ENCODE measurements at places on chromosomes 7 and 10. TPM values are rescaled to one million over a fixed set of nuclear protein-coding genes. Genes with fewer than 3 reads are reported as not detected.

DNA sequence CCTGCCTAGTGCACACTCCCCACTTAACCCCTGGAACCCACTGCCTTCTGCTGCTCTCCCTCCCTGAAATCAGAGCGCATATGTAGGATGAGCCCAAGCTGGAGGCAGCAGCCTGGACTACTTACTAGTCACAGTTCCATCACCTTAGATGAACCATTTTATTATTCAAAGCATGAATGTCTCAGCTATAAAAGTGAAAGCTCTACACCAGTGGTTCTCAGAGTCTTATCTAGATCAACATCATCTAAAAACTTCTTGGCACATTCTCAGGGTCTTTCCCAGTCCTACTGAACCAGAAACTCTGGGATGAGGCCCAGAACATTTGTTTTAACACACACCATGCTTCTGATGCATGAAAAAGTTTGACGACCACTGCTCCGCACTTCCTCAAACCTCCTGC is 100.3 kb upstream of the ANK3 start:
- no peaks in the 10 kb centered on the region for H3K36me3 ChIP-seq
- no peaks in the 10 kb centered on the region for H3K4me1 ChIP-seq
- H3K4me3 ChIP-seq: no peak overlapping the region

GRCh38 chr10:27242951-27243551 is 2.5 kb upstream of the ACBD5 start:
- peak overlapping the region; percentile 94 for H3K27ac ChIP-seq
- peak overlapping the region; percentile 65 for H3K4me3 ChIP-seq
- H3K27me3 ChIP-seq: no peaks in the 10 kb centered on the region
- no peak for DNase-seq

DNA sequence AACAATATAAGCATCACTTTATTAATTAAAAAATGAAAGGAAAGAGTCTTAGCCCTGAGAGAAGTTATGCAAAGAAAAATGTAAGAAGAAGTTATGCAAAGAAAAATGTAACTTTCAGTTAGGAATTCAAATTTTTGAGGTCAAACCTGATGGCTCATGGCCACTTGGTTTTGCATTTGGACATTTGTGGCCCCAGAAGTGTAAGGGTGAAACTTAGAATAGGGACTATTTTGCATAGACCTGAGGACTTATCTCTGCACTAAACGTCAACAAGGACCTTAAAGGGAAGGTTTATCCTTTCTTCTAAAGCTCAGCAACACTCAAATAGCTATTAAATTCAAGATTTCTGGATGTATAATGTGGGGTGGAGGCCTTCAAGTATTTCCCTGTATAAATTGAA is 724.5 kb upstream of the POT1 start:
- H3K4me1 ChIP-seq: no peaks in the 10 kb centered on the region
- H3K27ac ChIP-seq: no peak overlapping the region
- DNase-seq: no peak
- H3K4me3 ChIP-seq: no peak overlapping the region
- no peaks in the 10 kb centered on the region for H3K27me3 ChIP-seq

DNA sequence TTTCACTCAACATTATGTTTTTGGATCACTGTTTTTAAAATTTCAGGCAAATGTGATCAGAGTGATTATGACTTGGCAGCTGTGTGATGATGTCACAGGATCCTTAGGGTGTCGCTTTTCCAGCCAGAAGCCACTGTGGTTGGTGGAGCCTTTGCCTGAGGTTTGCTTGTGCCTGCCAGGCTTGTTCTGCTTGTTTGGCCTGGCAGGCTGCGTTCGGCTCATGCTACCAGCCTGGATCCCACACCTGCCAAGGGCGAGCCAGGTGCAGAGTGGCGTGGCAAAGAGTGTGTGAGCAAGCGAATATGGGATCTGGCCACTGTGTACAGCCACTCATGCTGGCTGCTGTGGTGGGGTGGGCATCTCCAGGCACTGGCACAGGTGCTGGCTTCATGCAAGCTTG is 55.7 kb downstream of the ADK start:
- H3K4me1 ChIP-seq: no peaks in the 10 kb centered on the region
- no peak overlapping the region for H3K27ac ChIP-seq
- DNase-seq: no peak
- H3K27me3 ChIP-seq: no peaks in the 10 kb centered on the region
- H3K36me3 ChIP-seq: no peaks in the 10 kb centered on the region
- no peak overlapping the region for H3K4me3 ChIP-seq

DNA sequence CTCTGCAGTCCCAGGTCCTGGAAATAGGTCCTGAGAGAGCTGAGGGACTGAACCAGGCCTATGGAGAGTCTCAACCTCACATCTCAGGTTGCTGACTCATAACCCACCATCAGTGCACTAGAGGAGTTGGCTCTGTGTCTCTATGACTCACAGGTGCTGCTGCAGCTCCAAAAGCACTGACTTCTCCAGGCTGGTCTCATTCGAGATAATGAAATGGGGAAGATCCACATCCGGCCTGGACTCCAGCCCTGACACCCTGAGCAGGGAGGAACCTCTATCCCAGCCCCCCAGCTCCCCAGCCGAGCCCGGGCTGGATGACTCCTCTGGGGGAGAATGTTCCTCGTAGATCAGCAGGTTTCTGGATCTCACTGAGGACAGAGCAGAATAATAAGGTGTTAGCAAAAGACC is 35.5 kb upstream of the DGKI start:
- H3K4me3 ChIP-seq: no peak overlapping the region
- H3K27me3 ChIP-seq: no peaks in the 10 kb centered on the region
- no peaks in the 10 kb centered on the region for H3K4me1 ChIP-seq
- no peak overlapping the region for H3K27ac ChIP-seq
- peak; percentile 61 for DNase-seq
- no peaks in the 10 kb centered on the region for H3K36me3 ChIP-seq

- H3K4me1 ChIP-seq: peaks cover 59% of the 10 kb centered on the region
- peak within 1 kb of the TSS; percentile 75 for H3K4me3 ChIP-seq
- H3K27ac ChIP-seq: peak within 1 kb of the TSS; percentile 80
- no peak for DNase-seq
Observed at GRCh38 chr10:119542357-119542987, at the start of gene RGS10. Gene RGS10, minus strand, starts transcription at chr10:119542719. Its CDS starts 81 bp downstream, at chr10:119542638.

Gene TLL2
- total RNA-seq: 0.64 TPM

Gene ACSM6
- total RNA-seq: not detected

Gene TET1
- 2.3 TPM for total RNA-seq

Gene AS3MT
- total RNA-seq: 4.0 TPM

Gene LRMDA
- total RNA-seq: 1.2 TPM

- H3K36me3 ChIP-seq: no peaks in the 10 kb centered on the region
- H3K27me3 ChIP-seq: no peaks in the 10 kb centered on the region
- H3K4me1 ChIP-seq: no peaks in the 10 kb centered on the region
Observed at GRCh38 chr10:129601737-129602136, 134.7 kb downstream of the MGMT start.

GRCh38 chr7:50727072-50727471 is 55.6 kb downstream of the GRB10 start:
- no peaks in the 10 kb centered on the region for H3K36me3 ChIP-seq
- H3K4me3 ChIP-seq: no peak overlapping the region
- H3K27ac ChIP-seq: no peak overlapping the region
- no peak for DNase-seq
- H3K4me1 ChIP-seq: no peaks in the 10 kb centered on the region

DNA sequence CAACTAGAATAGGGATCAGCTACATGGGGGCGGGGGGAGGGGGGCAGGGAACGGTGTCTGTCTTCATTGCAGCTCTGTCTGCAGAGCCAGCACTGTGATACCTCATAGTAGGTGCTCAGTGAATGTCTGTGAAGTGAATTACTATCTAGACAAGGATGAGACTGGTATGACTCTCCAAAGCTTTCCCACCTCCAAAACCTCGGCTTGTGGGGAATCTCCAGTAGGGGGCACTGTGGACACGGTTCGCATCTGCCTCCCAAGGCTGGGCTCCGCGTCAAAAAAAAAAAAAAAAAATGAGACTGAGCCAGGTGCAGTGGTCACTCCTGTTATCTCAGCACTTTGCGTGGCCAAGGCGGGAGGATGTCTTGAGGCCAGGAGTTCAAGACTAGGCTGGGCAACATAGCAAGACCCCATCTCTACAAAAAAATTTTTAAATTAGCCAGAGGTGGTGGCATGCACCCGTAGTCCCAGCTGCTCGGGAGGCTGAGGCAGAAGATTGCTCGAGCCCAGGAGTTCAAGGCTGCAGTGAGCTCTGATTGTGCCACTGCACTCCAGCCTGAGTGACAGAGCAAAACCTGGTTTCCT is 9.6 kb downstream of the TRIM56 start:
- H3K27me3 ChIP-seq: no peaks in the 10 kb centered on the region
- peak overlapping the region; percentile 73 for H3K27ac ChIP-seq
- H3K4me1 ChIP-seq: peaks cover 40% of the 10 kb centered on the region
- no peak for DNase-seq
- no peaks in the 10 kb centered on the region for H3K36me3 ChIP-seq

Gene LAMTOR4
- total RNA-seq: 224 TPM

Gene SCIN
- 5.6 TPM for total RNA-seq

Gene RASA4
- 7.1 TPM for total RNA-seq

DNA sequence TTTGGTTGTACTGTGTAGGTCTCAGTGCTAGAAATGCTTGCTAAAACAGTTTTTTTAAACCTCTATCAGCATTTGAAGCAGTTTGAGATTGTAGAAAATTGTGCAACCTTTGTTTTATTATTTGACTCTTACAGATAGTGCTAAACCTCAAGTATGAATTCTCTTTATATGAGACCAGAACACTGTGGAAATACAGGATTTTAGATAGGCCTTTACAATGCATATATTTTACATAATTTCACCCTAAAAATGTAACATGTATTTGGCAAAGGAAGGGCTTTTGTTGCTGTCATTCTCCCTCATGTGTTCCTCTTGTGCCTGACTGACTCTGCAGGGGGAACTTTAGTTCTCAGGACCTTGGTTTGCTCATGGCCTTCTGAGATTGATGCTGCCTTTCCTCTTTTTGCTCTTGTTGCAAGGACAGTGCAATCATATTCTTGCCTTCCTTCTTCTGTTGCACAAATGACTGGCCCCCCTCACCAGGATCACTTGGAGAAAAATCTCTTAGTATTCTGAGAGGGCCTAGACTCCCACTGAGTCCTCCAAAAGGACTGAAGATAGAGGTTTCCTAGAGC is 188.7 kb downstream of the PPP1R9A start:
- H3K4me1 ChIP-seq: no peaks in the 10 kb centered on the region
- no peaks in the 10 kb centered on the region for H3K36me3 ChIP-seq
- no peak overlapping the region for H3K4me3 ChIP-seq
- no peak for DNase-seq
- H3K27ac ChIP-seq: no peak overlapping the region
- no peaks in the 10 kb centered on the region for H3K27me3 ChIP-seq

Gene LOXL4
- total RNA-seq: 17.7 TPM

DNA sequence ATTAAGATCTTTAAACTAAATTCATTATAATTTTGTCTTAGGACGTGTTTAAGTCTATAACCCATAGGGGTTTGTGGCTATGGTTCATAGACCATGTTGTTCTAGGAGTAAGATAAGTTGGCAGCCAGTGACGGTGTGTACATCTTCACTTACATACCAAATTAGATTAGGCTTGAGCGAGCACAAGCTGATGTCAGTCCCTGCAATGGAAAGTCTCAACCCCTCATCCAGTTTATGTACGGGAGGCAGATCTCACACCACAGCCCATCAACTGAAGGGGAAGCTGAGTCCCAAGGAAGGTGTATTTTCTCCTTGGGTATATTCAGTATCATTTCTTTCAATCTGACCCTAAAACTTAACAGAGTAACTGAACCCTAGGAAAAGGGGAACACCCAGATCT is 5.1 kb upstream of the SMC3 start:
- H3K36me3 ChIP-seq: no peaks in the 10 kb centered on the region
- H3K4me3 ChIP-seq: no peak overlapping the region
- no peak overlapping the region for H3K27ac ChIP-seq

Gene FAM25C
- total RNA-seq: not detected

Gene SLC18A3
- not detected for total RNA-seq

- peak overlapping the region; percentile 88 for H3K4me3 ChIP-seq
- DNase-seq: no peak
- peak overlapping the region; percentile 90 for H3K27ac ChIP-seq
- H3K4me1 ChIP-seq: peaks cover 11% of the 10 kb centered on the region
- no peaks in the 10 kb centered on the region for H3K27me3 ChIP-seq
Observed at GRCh38 chr7:91940171-91940570, 491 bp upstream of the AKAP9 start.

Gene PLXNA4
- 0.10 TPM for total RNA-seq

Gene SPDYE11
- not detected for total RNA-seq

Gene IL6
- not detected for total RNA-seq

DNA sequence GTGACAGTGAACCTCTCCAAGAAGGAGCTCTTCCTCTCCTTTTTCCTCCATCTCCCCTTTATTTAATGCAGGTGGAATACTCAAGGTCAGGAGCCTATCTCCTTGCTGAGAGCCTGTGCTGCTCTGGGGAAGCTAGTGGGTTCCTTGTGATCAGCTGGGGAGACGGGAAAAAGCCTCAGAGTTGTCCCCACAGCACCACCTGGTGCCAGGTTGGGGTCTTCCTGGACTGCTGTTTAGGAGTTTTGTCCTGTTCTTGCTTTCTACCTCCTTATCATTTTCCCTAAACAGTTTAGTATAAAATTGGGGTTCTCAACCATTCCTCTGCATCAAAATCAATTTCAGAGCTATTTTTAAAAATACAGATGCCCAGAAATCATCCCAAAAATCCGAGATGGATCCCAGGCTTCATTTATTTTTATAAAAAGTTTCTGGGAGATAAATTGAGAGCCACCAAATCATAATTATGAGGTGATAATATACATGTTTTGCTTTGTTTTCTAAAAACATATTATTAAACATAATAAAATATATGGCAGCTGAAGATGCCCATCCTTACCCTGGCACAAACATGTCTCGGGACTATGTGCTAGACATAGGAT is 44.3 kb downstream of the MACC1 start:
- H3K4me1 ChIP-seq: no peaks in the 10 kb centered on the region
- no peak overlapping the region for H3K4me3 ChIP-seq
- H3K36me3 ChIP-seq: no peaks in the 10 kb centered on the region
- H3K27me3 ChIP-seq: no peaks in the 10 kb centered on the region
- no peak overlapping the region for H3K27ac ChIP-seq

Gene AOC1
- 0.15 TPM for total RNA-seq

- peaks cover 96% of the 10 kb centered on the region for H3K4me1 ChIP-seq
- H3K27me3 ChIP-seq: no peaks in the 10 kb centered on the region
- no peak for DNase-seq
- peak overlapping the region; percentile 100 for H3K27ac ChIP-seq
Observed at GRCh38 chr7:55080000-55080623, 61.3 kb downstream of the EGFR start.
